ENCODE measurements at places on chromosomes 1 and 21.

DNA sequence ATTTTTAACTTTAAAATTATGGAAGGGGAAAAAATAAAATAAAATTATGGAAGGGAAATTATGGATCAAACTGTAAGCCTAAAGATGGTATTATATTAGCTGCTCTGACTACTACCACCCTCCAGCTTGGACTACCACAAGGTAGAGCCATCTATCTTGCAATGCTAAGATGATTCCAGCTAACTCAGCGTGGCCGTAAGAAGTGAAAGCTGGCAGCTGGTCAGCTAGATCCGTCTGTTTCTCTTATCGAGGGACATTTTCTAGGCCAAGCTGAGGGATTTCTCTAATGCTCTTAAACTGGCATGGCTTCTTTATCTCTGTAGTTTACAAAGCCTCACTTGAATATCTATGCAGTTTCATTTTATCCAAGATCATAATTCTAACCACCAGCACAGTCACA, 31.5 kb downstream of the LYST start:
- H3K4me3 ChIP-seq = no peak overlapping the region
- H3K27me3 ChIP-seq = no peaks in the 10 kb centered on the region
- no peak overlapping the region for H3K27ac ChIP-seq
- peaks cover 6% of the 10 kb centered on the region for H3K36me3 ChIP-seq
- peaks cover 7% of the 10 kb centered on the region for H3K4me1 ChIP-seq

DNA sequence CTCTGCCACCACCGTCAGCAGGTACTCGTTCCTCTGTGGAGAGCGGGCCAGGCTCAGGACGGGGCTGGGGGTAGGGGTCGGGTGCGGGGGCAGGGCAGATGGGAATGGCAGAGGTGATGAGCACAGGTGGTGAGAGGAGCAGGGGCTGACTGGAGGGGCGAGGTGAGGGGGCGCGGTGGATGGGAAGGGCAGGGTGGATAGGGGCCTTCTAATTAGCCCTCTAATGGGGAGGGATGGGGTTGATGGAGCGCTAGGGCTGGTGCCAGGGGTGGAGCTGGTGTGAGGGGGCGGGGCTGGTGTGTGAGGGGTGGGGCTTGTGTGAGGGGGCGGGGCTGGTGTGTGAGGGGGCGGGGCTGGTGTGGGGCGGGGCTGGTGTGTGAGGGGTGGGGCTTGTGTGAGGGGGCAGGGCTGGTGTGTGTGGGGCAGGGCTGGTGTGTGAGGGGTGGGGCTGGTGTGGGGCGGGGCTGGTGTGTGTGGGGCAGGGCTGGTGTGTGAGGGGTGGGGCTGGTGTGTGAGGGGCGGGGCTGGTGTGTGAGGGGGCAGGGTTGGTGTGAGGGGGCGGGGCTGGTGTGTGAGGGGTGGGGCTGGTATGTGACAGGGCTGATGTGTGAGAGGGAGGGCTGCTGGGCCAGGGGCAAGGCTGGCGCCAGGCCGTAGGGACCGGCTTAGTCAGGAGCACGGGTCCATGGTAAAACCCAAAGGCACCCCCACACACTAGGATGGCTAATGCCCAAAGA, 5.9 kb downstream of the KRTAP10-1 start:
- no peaks in the 10 kb centered on the region for H3K36me3 ChIP-seq
- no peak overlapping the region for H3K4me3 ChIP-seq
- no peaks in the 10 kb centered on the region for H3K4me1 ChIP-seq
- H3K27ac ChIP-seq = no peak overlapping the region
- peaks cover 20% of the 10 kb centered on the region for H3K27me3 ChIP-seq

DNA sequence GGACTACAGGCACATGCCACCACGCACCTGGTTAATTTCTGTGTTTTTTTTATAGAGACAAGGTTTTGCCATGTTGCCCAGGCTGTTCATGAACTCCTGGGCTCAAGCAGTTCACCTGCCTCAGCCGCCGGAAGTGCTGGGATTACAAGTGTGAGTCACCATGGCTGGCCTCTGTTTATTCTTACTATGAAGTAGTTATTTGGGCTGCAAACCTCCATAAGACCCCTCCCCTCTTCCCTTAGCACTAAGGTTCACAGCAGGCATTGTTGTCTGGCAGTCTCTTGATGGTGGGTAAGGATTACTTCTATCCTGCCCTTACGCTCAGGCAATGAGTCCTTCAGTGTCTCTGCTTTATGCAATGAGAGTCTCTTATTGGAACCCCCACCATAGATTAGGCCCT, 51.8 kb downstream of the ANGPTL1 start:
- H3K4me1 ChIP-seq = no peaks in the 10 kb centered on the region
- H3K36me3 ChIP-seq = no peaks in the 10 kb centered on the region
- no peak overlapping the region for H3K4me3 ChIP-seq
- DNase-seq = no peak
- no peak overlapping the region for H3K27ac ChIP-seq

- H3K27me3 ChIP-seq = no peaks in the 10 kb centered on the region
- DNase-seq = no peak
Measured at GRCh38 chr1:54212872-54213271, 12.9 kb downstream of the MRPL37 start.

DNA sequence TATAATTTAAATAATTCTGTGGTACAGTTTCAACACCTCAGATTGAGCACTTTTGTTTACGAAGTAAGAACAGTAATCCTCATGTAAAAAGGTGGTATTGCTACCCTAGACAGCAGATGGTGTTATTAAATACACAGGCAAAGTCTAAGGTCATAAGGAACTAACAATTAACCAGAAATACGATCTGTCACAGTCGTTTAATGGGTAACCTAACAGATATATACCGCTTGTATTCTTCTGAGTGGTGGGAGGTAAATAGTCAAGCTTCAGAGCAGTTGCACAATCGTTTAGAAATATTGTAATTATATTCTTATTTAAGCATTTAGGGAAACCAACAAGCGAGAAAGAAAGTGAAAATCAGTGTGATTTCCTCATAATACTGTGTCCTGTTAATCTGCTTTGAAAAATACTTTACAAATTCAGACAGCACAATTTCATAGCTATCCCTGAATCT, 9.8 kb upstream of the IRF2BP2 start:
- H3K4me1 ChIP-seq = peaks cover 19% of the 10 kb centered on the region
- H3K4me3 ChIP-seq = no peak overlapping the region
- H3K27me3 ChIP-seq = peaks cover 6% of the 10 kb centered on the region
- DNase-seq = no peak

DNA sequence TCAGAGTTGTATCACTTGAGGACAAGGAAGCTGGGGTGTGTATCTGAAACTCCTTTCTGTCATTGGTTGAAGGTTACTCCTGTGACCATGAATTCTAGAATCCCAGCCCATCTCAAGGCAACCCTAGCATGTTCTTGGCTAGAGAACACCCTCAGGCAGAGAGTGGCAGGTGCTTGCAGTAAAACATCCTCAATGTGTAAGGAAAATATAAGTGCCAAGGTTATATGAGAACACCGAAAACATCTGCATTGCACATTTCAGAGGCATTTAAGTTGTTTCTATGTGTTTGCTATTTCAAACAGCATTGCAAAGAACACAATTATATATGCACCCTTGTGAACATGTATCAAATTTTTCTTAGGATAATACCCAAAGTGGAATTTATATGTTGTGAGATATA, 471.9 kb downstream of the USP25 start:
- no peaks in the 10 kb centered on the region for H3K27me3 ChIP-seq
- H3K4me1 ChIP-seq = peaks cover 8% of the 10 kb centered on the region
- no peak for DNase-seq
- no peak overlapping the region for H3K4me3 ChIP-seq

- H3K4me1 ChIP-seq = no peaks in the 10 kb centered on the region
- H3K36me3 ChIP-seq = no peaks in the 10 kb centered on the region
- no peak overlapping the region for H3K27ac ChIP-seq
- no peaks in the 10 kb centered on the region for H3K27me3 ChIP-seq
- DNase-seq = no peak
Measured at GRCh38 chr21:27719226-27719625, 752.3 kb upstream of the ADAMTS5 start.

GRCh38 chr1:6260961-6261614, at the start of gene GPR153:
Gene GPR153, minus strand, starts transcription at chr1:6261098. Its CDS starts 6,193 bp downstream, at chr1:6254905.
- no peaks in the 10 kb centered on the region for H3K36me3 ChIP-seq
- peak; percentile 61 for DNase-seq
- peaks cover 64% of the 10 kb centered on the region for H3K27me3 ChIP-seq
- H3K4me3 ChIP-seq = peak within 1 kb of the TSS; percentile 66
- H3K27ac ChIP-seq = no peak within 1 kb of the TSS

DNA sequence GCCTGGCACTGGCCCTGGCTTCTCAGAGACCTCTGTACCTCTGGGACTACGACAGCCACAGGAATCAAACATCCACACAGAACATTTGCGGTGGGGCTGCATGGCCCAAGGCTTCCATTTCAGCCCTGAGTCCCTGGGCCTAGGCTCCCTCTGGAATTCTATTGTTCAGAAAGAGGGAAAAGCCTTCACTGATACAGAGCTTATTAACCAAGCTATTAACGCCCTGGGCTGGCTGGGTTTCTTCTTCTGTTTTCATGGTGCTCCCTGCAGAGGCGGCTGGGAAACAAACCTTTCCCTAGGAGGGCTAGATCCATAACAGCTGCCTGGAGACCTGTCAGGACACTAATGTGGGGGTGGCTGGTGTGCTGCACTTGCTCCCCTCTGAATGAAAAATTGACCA, 88.2 kb downstream of the KAZN start:
- no peak overlapping the region for H3K27ac ChIP-seq
- H3K4me3 ChIP-seq = no peak overlapping the region
- no peaks in the 10 kb centered on the region for H3K27me3 ChIP-seq
- H3K36me3 ChIP-seq = no peaks in the 10 kb centered on the region
- DNase-seq = no peak

DNA sequence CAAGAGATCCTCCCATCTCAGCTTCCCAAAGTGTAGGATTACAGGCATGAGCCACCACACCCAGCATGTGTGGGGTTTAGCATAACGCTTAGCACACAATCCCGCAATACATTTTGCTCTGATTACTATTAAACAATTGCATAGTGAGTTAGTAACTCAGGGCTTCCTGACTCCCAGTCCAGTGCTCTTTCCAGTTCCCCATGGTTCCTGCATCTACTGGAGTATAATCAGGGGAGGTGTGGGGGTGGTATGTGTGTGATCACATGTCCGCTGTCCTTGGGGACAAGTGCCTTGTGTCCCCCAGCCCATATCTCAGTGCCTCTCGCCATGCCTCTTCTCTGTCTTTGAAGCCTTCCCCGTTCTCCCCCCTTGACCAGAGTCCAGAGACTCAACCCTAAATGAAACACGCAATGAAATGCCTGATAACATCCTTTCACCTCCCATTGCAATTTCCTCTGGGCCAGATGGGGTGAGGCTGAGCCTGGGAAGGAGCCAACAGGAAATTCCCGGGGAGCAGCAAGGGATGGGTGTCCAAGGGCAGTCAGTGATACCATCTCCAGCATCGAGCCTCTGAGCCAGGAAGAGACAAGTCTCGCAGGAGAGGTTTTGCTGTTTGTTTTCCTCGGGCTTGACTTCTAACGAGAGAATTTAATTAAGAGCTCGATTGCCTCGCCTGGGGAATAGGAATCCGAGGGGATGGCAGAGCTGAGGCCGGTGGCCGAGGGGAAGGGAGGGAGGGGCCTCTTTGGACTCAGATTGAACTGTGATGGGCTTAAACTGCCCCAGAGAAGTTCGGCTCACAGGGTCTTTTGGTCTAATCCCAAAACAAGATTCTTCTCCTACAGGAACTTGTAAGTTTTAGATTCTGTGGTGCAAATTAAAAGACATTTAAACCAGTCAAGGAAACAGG, 7.7 kb upstream of the HTR1D start:
- H3K27me3 ChIP-seq = peaks cover 50% of the 10 kb centered on the region
- H3K27ac ChIP-seq = no peak overlapping the region
- H3K36me3 ChIP-seq = no peaks in the 10 kb centered on the region
- no peak overlapping the region for H3K4me3 ChIP-seq

- no peaks in the 10 kb centered on the region for H3K36me3 ChIP-seq
- no peak overlapping the region for H3K27ac ChIP-seq
- no peak for DNase-seq
Measured at GRCh38 chr1:5644281-5645134, 347.7 kb downstream of the NPHP4 start.

DNA sequence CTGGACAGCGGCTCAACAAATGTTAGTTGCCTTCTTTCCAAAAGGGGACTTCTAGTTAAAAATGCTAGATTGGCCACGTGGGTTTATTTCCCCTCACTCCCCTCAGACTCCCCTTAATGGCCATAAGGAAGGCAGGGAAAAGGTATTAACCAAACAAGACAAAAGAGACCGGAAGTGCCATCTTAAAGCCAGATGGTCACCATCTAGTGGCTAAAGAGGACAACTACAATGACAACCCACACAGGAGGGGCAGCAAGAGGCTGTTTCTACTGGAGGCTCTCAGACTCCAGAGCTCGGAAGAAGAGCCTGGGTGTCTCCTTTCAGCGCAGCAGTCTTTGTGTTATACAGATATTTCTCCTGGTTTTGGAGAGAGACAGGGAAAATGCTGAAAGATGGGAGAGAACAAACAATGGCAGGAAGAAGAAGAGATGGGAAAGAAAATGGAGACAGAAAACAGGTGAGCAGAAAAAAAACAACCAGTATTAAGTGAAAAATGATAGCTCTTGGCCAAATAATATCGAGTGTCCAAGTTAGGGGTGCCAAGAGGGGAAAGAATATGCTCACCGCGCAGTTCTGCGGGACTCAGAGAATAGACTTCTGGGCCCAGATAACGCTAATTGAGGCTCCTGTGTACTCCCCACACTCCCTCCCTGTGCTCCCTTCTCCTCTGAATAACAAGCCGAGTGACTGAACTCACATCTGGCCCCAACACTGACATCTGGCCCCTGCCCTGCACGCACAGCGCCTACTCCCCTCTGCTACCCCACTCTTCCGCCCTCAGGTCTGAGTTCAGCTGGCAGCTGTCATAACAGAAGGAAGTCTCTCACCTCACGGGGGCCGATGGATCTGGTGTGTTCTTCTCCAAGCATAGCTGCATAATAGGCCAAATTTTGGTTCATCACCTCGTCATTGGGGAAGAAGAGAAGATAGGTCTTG, 9.6 kb downstream of the P3H1 start:
- H3K4me1 ChIP-seq = peaks cover under 1% of the 10 kb centered on the region
- no peak overlapping the region for H3K27ac ChIP-seq
- peaks cover 55% of the 10 kb centered on the region for H3K36me3 ChIP-seq
- H3K27me3 ChIP-seq = no peaks in the 10 kb centered on the region
- DNase-seq = no peak

DNA sequence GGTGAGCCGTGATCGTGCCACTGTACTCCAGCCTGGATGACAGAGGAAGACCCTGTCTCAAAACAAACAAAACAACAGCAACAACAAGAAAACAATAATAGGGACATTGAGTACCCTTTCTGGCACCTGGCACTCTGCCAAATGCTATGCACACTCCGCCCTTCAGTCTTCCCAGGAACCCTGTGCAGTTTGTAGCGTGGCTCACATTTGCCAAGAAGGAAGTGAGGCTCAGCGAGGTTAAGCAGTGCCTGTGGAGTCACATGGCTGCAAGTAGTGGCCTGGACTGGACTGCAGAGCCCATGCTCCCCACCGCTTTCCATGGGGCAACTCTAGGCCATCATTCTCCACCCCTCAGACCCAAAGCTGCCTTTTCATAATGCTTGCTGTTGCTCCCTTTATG, 5.3 kb upstream of the EVA1B start:
- H3K4me1 ChIP-seq = peaks cover 42% of the 10 kb centered on the region
- H3K27ac ChIP-seq = no peak overlapping the region
- no peak overlapping the region for H3K4me3 ChIP-seq
- H3K27me3 ChIP-seq = peaks cover 58% of the 10 kb centered on the region
- DNase-seq = no peak
- no peaks in the 10 kb centered on the region for H3K36me3 ChIP-seq

GRCh38 chr1:223482766-223483165, 89.6 kb downstream of the CCDC185 start:
- peaks cover 46% of the 10 kb centered on the region for H3K27me3 ChIP-seq
- peak overlapping the region; percentile 12 for H3K27ac ChIP-seq
- H3K36me3 ChIP-seq = no peaks in the 10 kb centered on the region
- DNase-seq = peak; percentile 30

All from activated naive CD4-positive, alpha-beta T cell treated with anti-CD3 and anti-CD28 coated beads, Interleukin-2, amount 10 ng/mL, durations not matched to agents 7 days and 5 days (primary cell).